ENCODE measurements at places on chromosomes 7 and 10. TPM values are rescaled to one million over a fixed set of nuclear protein-coding genes. Genes with fewer than 3 reads are reported as not detected.

- DNase-seq = peak; percentile 87
Observed at GRCh38 chr7:2802504-2803341, 41.4 kb downstream of the GNA12 start.

- DNase-seq = peak; percentile 85
Observed at GRCh38 chr10:97922022-97922758, 72.5 kb downstream of the GOLGA7B start.

DNA sequence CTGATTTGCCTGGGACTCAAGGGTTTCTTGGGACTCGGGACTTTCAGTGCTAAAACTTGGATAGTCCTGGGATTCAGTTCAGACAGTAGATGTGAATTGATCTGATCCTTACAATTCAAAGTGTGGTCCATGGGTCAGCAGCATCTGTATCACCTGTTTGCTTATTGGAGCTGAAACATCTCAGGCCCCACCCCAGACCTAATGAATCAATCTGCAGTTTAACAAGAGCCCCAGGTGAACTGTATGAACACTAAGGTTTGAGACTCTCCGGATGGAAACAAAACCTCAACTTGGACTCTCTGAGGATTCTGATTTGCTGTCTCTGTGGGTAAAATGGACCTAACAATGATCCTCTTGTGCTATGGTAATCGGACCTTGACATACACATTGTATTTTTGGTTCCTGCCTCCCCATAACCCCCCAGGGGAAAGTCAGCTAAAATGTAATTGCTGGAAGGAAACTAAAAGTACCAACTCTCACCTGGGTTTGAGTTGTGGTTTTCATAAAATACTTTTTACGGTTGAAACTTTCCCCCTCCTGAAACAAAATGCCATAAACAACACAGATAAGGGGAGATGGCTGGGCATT is 11.7 kb downstream of the CYP26A1 start:
- no peak for DNase-seq

- no peak for DNase-seq
Observed at GRCh38 chr7:107876916-107877315, 14.1 kb upstream of the DLD start.

GRCh38 chr7:121237601-121238000 is 91.2 kb upstream of the WNT16 start:
- DNase-seq = no peak

GRCh38 chr7:85275204-85275603 is 88.3 kb upstream of the SEMA3D start:
- DNase-seq = no peak

- DNase-seq = no peak
Observed at GRCh38 chr7:13998866-13999265, 9.4 kb upstream of the ETV1 start.

- DNase-seq = no peak
Observed at GRCh38 chr10:88292185-88292514, 291.0 kb downstream of the RNLS start.

- no peak for DNase-seq
Observed at GRCh38 chr7:3378390-3379150, 77.5 kb downstream of the SDK1 start.

GRCh38 chr10:86155054-86155921 is 211.3 kb downstream of the GRID1 start:
- no peak for DNase-seq

DNA sequence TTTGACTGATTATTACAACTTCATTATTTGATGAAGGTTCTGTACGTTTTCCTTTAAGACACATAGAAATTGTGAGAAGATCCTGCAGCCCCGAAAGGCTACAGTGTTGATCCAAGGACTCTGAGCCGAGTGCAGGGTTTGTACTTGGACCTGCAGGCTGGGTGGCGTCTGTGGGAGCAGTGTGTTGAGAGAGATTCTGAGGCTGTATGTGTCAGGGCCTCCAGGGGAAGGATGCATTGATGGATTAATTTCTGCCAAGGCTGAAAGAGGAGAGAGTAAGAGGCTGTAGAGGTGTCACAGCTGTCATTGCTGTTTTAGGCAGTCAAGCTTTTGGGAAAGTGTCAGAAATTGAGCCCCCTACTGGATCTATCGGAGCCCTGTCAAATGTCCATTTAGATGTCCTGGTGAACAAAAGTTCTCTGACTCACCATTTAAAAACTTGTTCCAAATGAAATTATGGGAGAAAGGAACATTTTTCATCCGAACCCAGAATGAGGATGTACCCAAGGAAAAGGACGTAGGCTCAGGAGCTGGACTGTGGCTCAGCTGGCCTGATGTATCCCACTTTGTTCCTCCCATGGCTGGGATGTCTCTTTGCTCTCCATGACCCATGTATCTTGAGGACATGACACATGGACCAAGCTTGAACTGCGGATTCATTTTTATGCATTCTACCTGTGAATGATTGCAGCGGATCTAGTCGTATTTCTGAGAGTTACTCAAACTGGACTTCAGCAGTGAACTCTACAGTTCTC is 102.2 kb downstream of the TCF7L2 start:
- DNase-seq = no peak

DNA sequence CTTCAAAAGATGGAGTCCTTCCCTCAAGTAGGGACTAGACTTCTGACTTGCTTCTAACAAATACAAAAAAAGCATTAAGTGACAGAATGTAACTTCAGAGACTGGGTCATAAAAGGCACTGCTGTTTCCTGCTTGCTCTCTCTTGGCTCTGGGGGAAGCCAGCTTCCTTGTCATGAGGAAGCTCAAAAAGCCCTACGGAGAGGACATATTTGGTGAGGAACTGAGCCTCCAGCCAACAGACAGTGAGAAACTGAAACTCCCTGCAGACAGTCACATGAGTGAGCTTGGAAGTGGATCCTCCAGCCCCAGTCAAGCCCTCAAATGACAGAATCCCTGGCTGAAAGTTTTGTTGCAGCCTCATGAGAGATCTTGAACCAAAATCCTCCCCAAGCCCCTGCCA is 26.3 kb upstream of the SLC35G1 start:
- no peak for DNase-seq

GRCh38 chr7:155825336-155825735 is 13.1 kb upstream of the SHH start:
- no peak for DNase-seq

PAPOLB gene
- 0.39 TPM for total RNA-seq

ACTL6B gene
- total RNA-seq = not detected

IGF2BP3 gene
- 0.22 TPM for total RNA-seq

KIN gene
- total RNA-seq = 9.9 TPM

TMEM60 gene
- total RNA-seq = 7.9 TPM

TMEM213 gene
- not detected for total RNA-seq

ADCK2 gene
- total RNA-seq = 17.9 TPM

Measured in right cardiac atrium (tissue), 5 donors.